Activated CD4-positive, alpha-beta T cell treated with anti-CD3 and anti-CD28 coated beads, Interleukin-2, Interleukin-6, amounts not matched to agents 100 ng/mL and 50 ng/mL, durations not matched to agents 16 hours and 8 hours (primary cell): ENCODE measurements at places on chromosomes 5 and 9.

GRCh38 chr9:20925256-20926045 lies 106.0 kb downstream of the HACD4 start:
- DNase-seq = peak; percentile 48

DNA sequence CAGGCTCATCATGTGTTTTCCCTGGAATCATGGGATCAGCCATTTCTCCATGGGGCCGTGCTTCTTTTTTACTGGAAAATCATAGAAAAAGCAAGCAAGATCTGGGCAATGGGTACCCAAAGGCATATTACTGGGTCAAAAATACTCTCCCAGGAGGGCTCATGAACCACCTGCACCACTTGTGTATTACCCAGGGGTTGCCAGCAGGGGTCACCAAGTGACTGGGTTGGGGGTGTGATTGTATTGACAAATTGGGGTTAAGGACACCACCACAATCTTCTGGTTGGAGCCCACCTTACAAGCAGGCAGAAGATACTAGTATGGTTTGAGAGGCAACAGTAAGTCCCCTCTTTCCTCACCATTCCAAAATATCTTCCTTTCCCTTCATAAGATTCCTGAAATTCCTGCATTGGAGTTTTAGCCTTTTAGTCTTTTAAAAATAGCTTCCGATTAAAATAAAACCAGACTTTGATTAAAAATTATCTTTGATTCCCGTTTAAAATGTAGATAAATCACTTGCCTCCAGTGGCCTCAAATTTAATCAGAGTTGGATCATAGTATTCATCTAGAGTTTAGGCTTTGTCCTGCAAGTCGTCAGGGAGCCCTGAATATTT lies 603.3 kb downstream of the KIF4B start:
- peak; percentile 63 for DNase-seq

- DNase-seq = no peak
Observed at GRCh38 chr5:36444582-36445418, 143.1 kb upstream of the RANBP3L start.

DNA sequence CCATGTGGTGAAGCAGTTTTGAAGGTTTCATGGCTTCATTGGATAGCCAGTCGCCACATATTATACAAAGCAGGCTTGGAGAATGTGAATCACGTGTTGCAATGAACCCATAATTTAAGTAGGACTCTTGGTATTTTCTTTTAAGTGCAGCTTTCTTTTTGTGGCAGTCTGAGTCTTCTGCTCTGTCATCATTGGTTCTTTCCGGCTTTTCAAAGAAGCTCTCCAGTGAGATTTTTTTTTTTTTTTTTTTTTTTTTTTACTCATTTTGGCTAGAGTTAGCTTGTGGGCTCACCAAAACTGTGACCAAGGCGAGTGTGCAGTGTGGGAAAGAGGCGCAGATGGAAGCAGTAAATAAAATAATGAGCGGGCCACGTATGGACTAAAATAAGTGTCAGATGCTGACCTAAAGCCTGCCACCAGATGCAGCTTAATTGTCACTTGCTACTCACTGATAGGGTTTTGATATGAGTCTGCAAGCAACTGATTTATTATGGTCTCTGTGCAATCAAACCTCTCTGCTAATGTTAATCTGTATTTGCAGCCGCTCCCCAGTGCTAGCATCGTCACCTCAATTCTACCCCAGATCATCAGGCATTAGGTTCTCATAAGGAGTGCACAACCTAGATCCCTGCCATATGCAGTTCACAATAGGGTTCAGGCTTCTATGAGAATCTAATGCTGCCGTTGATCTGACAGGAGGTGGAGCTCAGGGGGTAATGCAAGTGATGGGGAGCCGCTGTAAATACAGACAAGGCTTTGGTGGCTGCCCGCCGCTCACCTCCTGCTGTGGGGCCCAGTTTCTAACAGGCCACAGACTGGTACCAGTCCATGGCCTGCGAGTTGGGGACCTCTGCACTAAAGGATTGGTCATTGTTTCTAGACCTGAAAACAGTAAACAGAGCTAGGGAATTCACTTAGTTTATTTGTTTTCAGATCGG lies 45.5 kb upstream of the LARP1 start:
- DNase-seq = no peak

- DNase-seq = no peak
Observed at GRCh38 chr5:69300537-69301203, 31.9 kb downstream of the CCDC125 start.

DNA sequence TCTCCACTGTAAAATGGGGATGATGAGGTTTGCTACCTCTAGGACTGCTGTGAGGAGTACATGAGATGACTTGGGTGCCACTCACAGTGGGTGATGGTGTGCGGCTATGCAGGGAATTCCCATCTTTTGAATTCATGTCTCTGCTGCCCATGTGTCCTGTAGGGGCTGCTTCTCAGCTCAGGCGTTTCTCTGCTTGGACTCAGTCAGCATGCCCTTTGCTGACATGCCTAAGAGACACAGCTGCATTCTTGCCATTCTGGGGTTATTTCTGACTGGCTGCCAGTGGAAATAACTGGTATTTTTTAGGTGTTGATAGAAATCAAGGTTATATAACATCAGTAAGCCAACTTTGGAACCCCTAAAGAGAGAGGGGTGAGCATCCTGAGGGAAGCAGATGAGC lies 24.3 kb upstream of the XPA start:
- no peak for DNase-seq

DNA sequence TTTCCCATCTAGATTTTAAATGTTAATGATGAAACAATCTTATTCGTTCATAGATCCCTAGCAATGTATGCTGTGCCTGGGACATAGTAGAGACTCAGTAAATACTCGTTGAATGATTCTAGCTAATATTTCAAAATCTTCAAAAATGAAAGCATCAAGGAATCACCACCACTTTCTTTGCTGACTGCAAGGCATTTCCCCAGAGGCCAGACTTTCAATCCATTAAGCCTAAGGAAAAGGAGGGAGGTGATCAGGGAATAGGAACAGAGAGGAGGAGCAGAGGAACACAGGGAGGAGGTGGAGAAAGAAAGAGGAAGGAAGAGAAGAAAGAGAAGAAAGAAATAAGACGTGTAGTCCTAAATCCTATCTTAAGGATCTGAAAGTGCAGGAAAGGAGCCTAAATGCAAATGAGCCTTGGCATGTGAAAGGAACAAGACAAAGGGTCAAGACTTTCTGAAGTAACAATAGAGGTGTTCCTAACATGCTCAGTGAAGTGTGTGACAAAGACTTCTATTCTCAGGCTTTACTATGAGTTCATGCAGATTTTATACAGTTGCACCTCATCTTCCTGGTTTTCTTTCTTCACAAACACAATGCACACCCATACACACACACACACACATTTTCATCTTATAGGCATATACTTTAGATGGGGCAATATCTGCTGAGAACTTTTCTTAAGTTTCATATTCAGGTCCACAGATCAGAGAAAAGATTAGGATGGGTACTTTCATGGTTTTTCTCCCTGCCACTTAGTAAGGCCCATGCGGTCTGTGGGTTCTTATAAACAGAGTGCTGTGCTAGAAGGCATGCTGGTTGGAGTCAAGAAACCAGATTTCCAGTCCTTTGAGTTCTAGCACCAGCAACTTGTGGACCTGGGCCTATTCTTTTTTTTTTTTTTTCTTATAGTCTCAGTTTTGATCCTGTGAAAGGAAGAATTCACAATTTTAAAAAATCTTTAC lies 512.2 kb upstream of the TNC start:
- DNase-seq = no peak

DNA sequence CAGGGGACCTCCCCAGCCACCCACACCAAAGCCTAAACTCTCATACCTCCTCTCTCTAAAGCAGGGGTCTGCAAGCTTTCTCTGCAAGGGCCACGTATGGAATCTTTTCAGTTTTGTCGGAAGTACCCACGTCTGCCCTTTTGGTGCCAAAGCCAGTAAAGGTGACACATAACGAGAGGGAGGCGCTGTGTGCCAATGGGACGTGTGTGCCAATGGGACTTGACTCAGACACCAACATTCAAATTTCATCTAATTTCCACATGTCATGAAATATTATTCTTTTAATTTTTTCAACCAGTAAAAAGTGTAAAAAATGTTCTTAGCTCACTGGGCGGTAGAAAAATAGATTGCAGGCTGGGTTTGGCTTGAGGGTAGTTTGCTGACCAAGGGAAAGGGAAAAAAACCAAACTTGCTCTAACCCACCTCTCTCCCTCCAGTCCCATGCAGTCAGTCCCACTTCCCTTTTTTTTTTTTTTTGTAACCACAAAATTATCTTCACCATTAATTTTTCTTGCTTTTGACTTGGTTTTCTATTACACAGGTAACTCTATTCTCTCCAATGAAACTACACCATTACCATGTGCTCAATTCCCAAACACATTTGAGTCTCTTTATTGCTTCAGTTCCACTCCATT lies 25.5 kb downstream of the OR2V1 start:
- DNase-seq = no peak

DNA sequence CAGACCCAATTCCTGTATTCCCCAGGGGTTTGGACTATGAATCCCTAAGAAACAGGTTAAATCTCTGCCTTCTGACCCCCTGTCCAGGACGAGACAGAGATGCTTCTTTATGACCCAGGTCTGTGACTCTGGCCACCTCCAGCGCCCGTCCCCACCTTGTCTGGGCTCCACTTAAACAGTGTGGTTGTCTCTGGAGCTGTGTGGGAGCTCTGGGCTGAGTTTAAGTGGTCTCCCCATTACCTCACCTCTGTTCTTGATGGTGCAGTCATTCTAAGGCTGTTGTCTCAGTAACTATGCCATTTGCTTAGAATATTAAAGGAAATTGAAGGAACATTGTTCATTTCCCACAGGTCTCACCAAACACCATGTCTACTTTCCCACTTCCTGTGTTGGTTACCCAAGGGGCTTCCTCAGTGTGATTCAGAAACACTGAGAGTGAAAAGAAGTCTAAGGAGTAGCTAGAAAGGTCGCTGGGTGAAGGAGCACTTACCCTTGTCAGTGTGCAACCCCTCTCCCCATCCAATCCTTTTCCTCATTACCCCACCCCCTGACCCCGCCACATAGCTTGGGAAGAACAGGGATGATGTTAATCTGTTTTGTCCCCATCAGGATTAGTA lies 127.8 kb upstream of the CKMT2 start:
- DNase-seq = peak; percentile 4

DNA sequence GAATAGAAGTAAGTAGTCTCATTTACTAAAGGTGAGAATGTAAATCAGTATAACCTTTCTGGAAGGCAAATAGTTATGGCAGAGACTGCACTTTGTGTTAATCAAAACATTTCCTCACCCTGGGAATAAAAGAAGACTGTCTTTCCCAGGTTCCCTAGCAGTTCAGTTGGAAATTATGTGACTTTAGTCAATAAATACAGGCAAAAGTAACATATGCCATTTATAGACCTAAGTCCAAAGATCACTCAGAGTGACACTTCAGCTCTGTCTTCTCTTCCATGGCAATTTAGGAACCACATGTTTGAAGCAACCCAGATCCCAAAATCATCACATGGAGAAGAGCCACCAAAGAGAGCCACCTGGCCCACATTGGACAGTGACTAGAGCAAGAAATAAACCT lies 160.7 kb upstream of the SV2C start:
- DNase-seq = no peak

- DNase-seq = peak; percentile 23
Observed at GRCh38 chr5:136141561-136141960, 8.9 kb downstream of the SMAD5 start.

- no peak for DNase-seq
Observed at GRCh38 chr9:13189362-13189761, 90.1 kb downstream of the MPDZ start.

GRCh38 chr9:72579880-72580550 lies 58.6 kb downstream of the TMC1 start:
- DNase-seq = peak; percentile 60
